COR-L47 (cell line): ENCODE measurements at places on chromosomes 6 and 20.

DNA sequence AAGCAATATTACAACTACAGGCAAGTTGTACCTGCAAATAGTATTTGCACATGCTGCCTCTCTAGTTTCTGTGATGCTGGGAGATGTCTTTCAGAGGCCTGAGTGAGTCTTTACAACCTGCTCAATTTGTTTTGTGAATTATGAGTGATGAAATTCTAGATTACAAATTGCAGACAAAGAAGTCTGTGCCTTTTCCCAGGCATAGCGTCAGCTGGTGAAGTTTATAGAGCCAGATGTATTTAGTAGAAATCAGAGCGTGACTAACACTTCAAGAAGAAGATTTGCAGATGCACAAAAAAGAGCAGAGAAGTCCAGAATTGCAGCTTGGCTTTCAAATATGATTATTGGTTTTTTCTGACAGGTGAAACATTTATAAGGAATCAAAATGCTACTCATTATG is 289.9 kb downstream of the PLCB1 start:
- DNase-seq = no peak

GRCh38 chr20:4813863-4814695 is 92.4 kb downstream of the PRND start:
- no peak for DNase-seq

- DNase-seq = no peak
Measured at GRCh38 chr6:89237158-89237557, 20.0 kb upstream of the GABRR1 start.

GRCh38 chr6:16644540-16645250 is 116.6 kb downstream of the ATXN1 start:
- no peak for DNase-seq

GRCh38 chr20:22373164-22373895 is 211.0 kb downstream of the FOXA2 start:
- no peak for DNase-seq

DNA sequence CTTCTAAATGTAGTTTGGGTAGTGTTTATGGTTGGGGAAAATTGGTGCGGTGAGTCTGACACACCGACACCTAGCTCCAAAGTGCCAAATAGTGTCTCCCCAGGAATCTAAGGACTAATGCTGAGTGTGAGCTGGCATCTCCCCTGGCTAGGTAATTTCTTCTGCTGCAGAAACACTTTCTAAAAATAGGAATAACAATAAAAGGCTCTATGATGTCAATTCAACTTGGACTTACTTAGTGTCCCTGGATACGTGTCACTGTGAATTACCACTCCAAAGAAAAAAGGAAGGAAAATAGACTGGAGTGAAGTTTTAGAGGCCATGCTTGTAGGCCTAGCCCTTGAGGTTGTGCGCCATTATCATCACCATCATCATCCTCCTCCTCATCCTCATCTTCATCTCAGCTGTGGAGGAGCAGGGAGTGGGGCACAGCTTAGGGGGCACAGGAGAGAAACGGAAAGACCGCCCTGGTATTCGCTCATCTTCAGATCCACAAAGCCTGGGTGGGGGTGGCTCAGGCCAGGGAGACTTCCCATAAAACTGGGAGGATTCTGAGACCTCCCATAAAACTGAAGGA is 89.6 kb downstream of the TBC1D7 start:
- DNase-seq = no peak

DNA sequence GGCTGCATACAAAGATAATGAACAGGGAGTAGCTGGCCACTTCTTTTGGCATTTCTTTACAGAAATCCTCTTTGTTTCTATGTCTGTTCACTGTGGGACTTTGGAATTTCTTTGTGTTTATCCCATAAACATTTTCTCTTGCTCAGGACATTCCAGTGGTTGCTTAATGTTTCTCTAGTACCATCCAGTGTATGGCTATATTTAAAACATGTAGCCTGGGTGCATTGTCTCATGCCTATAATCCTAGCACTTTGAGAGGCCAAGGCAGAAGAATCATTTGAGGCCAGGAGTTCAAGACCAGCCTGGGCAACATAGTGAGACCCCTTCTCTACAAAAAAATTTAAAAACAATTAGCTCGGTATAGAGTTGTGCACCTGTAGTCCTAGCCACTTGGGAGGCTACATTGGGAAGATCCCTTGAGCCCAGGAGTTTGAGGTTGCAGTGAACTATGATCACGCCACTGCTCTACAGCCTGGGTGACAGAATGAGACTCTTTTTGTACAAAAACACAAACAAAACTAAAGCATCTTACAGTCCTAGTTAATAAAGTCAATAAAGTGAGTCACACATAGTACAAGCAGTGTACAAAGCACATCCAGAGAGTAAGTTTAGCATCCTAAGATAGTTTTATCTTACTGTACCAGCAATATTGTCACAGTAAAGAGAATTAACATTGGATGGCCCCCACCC is 63.3 kb downstream of the ZFAND3 start:
- DNase-seq = no peak

DNA sequence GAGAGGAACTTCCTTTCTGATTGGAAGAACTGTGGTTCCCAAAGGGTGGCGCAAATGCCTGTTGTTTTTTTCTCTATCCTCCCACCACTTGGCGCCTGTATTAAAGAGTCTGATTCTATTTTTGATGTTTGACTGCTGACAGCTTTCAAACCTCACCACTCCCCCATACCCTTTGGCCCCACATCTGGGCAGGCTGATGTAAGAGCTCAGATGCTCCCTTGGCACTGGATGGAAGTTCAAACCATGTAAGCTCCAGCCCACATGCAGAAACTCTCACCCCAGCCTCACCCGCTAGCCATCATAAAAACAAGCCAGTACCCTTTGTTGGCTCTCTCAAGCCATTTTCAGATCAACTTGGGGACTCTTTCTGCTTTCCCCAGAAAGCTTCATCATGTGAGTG is 20.0 kb upstream of the TMEM14A start:
- DNase-seq = no peak

DNA sequence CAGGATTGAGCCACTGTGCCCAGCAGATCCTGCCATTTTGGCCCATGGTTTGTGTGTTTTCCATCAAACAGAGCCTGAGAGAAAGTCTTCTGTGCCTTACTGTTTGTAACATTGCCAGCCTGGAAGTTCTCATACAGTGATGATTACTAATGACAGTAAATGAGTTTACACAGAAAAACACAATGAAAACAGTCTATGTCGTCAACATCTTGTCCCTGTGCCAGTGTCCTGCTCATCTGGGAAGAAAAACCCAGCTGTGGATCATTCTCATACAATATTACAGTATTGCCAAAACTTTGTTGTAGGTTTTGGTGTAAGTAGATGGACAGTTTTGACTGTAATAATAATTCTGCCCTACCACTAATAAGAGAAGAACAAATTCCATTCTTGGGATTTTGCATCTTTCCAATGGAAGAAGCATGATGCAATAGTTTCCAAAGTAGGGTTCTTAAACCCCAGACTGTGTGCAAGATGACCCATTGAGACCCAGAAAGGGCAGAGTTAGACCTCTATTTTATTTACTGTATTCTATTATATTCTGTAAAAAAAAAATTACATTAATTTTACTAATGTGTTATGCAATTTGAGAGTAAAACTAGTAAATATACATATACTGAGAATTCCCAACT is 135.0 kb upstream of the JARID2 start:
- DNase-seq = peak; percentile 77

DNA sequence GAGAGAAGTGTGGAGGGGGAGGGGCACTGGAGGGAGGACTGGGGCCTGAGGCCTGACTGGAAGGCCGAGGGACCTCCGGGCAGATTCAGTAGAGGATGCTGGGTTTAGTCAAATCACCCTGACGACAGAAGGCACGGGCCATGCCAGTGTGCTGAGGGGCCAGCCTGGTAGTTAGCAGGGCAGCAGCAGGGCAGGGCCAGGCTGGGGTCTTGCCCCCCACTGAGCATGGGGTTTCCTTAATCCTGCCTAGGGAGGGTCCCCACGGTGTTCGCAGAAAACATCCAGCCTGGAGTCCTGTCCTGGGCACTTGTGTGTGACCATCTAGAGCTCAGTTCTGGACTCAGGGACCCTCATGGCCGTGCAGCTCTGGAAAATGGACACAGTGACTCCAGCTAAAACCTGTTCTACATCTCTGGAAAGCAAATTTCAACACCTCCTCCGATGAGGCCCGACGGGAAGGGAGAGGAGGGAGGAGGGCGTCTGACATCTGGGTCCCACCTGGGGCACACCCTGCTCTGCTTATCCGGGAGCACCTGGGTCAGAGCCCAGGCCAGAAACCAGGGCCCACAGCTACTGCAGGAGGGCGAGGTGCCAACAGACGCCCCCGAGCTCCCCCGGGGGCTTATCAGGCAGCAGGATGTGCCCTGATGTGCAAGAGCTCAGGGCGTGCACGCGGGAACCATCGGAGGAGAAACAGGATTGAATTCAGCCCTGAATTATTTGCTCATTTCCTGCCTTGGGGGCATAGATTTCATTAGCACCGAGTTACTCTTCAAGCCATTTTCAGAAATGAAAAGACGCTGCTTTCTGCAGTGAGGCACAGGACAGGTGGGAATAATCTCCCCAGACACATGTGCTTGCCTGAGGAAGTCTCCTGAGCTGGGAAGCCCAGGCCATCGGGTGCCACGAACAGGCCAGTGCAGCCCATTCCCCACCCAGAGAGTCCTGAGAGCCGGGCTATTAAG is 78.0 kb upstream of the MPC1 start:
- no peak for DNase-seq

DNA sequence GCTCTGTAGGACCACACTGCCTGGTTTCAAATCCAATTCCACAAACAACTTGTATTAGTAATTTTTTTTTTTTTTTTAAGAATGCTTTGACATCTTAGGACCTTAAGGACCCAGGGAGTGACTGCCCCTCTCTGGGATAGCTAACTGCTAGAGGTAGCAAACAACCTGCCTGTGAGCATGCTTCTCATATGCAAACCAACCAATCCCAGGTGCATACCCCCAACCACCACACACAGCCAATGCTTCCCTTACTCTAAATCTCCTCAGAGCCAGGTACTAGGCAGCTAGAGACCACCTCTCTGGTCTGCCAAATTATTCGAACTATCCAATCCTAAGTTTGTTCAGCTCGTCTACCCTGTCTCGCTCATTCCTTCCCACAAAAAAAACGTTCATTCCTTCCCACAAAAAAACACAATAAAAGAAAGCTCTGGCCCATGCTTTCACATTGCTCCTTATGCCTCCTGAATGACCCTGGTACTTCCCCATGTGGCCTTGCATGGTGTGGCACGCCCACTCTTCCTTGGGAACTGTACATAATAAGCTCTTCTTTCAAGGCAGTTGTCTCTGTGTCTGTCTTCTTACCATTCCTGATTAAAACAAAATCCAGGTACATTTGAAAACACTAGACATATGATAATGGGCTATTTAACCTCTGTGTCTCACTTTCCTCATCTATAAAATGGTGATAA is 6.4 kb downstream of the SERAC1 start:
- no peak for DNase-seq

- DNase-seq = no peak
Measured at GRCh38 chr6:131222773-131223172, 87.5 kb downstream of the AKAP7 start.

- no peak for DNase-seq
Measured at GRCh38 chr20:58760856-58761255, 68.3 kb downstream of the NPEPL1 start.

DNA sequence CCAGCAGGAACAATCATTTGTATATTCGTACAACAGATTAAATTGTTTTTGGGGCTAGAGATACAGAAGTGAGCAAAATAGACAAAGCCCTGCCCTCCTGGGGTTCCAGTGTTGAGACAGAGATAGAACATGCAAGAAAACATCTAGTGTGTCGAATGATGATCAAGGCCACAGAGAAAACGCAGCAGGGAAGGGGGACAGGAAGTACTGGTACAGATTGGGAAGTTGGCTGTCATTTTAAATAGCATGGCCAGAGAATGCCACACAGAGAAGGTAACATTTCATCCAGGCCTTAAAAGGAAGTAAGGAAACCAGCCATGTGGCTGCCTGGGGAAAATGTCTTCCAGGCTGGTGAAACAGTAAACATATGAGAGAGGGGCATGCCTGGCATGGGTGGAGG is 202.6 kb upstream of the MYLIP start:
- no peak for DNase-seq

- no peak for DNase-seq
Measured at GRCh38 chr6:14875481-14876063, 370.3 kb upstream of the JARID2 start.

DNA sequence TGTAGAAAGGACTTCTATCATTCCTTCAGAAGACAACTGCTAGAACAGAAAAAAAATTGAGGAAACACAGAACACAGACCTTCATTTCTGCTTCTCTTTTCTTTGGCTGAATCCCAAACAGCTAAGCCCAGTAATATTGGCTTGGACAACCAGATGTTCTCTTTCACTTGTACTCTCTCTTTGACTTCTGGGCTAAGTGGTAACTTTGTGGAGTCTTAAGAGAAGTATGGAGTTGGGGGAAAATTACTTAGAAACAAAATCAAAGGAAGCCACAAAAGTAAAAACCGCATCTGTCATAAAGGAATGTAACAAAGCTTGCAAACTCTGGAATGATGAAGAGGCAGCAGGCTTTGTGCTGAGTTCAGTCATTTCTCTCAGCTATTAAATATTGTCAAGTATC is 587.5 kb downstream of the CBLN4 start:
- no peak for DNase-seq

DNA sequence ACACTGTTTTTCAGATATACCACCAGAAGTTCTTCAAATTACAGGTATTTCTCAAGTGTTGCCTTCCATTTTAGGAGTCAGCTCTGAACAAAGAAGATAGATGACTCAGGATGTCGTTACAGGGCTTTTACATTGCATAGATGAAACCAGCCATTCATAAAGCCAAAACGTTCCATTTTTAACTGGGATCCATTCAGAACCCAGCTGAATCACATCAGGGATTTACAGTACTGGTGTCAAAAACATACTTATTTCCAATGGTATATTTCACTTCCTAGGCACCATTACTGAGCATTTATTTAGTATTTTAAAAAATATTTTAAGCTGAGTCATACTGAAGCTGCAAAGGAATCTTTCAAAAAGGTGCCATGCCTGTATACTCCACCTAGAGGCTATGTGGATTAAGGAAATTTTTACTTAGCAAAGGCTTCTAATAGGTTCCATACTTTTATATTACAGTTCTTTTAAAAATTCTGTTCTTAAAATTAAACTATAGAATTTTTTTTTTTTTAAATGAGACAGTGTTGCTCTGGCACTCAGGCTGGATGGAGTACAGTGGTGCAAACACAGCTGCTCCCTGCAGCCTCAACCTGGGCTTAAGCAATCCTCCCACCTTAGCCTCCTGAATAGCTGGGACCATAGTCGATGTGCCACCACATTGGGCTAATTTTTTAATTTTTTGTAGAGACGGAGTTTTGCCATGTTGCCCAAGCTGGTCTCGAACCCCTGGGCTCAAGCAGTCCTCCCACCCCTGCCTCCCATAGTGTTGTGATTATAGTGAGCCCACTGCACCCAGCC is 2.6 kb downstream of the ASF1A start:
- peak; percentile 4 for DNase-seq

DNA sequence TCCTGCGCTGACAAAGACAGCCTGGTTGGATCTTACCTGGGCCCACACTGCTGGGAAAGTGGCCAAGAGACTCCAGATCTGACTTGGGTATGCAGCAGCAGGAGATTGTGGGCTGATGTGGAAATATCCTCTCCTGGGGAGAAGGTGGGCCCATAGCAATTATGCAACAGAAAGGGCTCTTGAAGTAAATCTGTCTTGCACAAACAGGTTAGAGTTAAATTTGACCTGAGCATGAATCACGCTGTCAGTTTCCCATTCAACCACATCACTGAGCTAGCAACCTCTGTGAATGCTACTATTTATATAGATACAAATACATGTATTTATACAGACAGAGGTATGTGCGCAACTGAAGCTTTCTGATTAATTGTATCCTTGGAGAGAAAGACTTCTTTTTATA is 28.3 kb upstream of the PDYN start:
- peak; percentile 62 for DNase-seq

- no peak for DNase-seq
Measured at GRCh38 chr6:147983581-147984366, 358.9 kb upstream of the SASH1 start.
